ENCODE measurements at places on chromosomes 5 and 9. TPM values are rescaled to one million over a fixed set of nuclear protein-coding genes. Genes with fewer than 3 reads are reported as not detected.

Gene TMEM215
- 0.67 TPM for total RNA-seq

Gene WDR31
- 0.40 TPM for total RNA-seq

GRCh38 chr5:41772056-41772455 is 98.2 kb downstream of the OXCT1 start:
- no peak for DNase-seq

Gene PCDHA1
- 0.50 TPM for total RNA-seq

GRCh38 chr5:29853711-29854220 is 1339.7 kb upstream of the CDH6 start:
- DNase-seq: no peak

Gene IL13
- total RNA-seq: not detected

Gene PCDHB8
- 0.92 TPM for total RNA-seq

Gene NMUR2
- not detected for total RNA-seq

GRCh38 chr5:3598207-3598606 is 2.6 kb downstream of the IRX1 start:
- DNase-seq: no peak
